ENCODE measurements at places on chromosomes 11 and 22.

DNA sequence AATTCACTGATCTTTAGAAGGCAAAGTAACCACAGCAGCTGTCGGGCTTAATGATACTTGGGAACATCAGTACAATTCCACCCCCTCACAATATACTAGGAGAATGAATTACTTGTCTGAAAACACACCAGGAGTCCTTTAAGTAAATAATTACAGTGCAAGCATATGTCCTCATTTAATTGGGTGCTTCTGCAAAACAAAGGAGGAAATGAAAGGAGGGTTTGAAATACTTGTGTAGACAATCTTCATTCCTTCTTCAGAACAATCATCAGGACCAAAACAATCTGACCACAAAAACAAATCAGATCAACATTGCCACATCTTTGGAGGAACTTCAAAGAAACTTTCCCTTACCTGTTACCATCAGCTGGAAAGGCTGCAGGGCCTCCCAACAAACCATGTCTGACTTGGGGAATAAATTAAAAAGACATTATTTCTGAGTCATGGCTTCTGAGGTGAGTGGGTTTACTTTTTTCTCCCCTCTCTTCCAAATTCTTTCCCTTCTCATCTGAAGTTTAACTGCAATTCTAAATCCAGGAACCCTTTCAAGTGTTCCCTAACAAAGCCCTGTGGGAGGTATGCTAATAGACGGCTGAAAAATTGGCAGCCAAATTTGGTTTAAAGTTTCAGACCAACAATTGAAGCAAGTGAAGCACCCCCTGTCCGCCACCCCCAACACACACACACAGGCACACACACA is 12.5 kb upstream of the CCDC117 start:
- DNase-seq, result no peak

GRCh38 chr11:130773244-130773820 is 142.9 kb downstream of the SNX19 start:
- no peak for DNase-seq

DNA sequence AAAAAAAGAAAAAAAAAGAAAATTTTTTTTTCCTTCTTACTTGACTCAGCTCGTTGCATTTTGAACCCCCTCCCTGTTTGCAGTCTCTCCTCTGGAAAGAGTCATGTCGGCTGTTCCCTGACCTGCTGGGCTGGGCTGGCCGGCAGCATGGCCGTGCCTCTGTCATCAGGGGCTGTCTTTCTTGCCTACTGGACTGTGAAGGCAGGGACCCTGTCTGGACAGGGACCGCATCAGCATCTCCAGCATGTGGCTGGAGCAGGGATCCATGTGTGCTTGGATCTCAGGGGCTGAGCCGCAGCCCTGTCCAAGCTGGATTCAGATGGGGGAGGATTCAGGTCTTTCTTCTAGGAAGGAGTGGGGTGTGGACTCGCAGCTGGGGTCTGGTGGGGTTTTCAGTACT is 15.5 kb downstream of the FBLN1 start:
- DNase-seq, result no peak

DNA sequence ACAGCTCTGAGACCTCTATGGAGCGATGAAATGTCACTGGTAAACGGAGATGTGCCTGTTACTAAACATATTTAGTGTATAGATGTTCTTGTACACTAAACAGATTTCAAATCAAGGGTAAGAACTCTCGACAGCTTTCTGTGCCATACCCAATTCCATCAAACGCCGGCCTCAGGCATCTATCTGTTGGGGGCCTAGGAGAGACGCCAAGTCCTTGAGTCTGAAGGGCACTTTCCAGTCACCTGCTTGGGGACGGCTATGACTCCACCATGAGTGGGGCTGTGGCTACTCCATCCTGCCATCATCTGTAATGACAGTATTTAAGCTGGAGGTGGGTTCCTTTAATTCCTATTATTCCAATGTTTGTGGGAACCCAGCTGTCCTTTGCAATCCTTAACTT is 87.8 kb downstream of the SHANK2 start:
- no peak for DNase-seq

DNA sequence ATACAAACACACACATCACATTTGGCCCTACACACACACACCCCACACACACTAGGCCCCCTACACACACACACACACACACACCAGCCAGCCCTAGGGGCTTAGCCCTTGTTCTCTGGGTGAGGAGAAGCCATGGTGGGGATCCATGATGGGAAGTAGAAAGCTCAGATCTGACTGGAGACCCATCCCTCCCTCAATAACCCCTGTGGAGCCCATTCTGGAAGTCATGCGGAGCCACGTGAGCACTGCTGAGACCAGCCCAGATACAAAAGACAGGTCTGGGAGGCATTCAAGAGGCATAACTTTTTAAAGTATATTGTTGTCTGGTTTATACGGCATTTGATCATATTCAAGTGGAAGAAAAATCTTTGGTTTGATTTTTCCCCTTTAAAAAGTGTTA is 448.5 kb downstream of the SOX6 start:
- DNase-seq, result no peak

DNA sequence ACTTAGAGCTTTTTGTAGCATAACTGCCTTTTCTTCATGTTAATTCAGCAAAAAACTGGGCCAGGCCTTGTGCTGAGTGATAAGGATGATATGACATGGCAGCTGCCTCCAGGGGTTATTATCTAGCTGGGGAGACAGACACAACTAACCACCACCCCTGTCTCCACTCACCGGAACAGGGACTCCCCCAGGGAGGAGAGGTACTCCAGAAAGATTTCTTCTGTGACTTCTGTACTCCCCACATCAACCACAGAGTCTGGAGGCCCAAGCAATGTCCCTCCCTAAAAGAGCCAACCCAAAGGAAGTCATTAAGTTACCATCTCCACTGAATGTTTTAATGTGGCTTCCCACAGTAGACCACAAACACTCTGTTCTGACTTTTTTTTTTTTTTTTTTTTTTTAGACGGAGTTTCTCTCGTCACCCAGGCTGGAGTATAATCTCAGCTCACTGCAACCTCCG is 14.3 kb upstream of the PMM1 start:
- DNase-seq, result no peak

- DNase-seq, result no peak
Observed at GRCh38 chr11:3171931-3172560, 6.9 kb upstream of the OSBPL5 start.

GRCh38 chr22:25054943-25055511 is 102.5 kb downstream of the KIAA1671 start:
- no peak for DNase-seq

GRCh38 chr11:44226945-44227344 is 83.0 kb downstream of the ALX4 start:
- DNase-seq, result no peak

DNA sequence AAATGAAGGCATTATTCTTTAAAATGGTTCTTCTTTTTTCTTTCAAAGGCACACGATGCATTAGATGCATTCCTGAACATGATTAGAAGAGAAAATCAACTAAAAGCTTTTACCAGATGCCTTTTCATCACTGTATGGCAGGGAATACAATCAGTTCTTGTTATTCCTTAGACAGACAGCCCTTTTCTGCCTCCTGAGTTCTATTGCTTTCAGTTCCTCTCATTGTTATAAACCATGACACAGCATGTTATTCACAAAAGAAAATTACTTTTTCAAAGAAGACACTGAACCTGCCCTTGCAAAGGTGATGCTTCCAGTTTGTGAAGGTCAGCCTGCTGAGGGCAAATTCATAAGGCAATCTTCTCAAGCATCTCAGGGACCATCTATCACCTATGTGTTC is 70.1 kb downstream of the FAM181B start:
- no peak for DNase-seq

GRCh38 chr11:67119585-67120391 is 725 bp downstream of the KDM2A start:
- DNase-seq, result no peak

DNA sequence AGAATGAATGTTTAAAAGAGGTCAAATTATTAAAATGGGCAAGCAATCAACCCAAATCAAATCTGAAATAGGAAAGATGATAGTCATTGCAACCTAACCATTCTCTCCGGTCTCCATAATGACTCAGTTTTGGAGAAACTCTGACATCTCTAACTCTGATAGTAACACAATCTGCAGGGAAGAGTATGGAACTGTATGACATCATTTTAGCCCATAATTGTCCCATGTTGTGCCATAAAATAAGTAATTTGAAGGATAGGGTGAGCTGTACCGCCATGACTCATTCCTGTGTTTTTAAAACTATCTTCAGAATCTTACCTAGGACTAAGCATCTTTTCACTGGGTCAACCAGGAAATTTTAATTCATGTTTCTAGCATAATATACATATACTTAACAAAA is 350.8 kb downstream of the DLG2 start:
- no peak for DNase-seq

DNA sequence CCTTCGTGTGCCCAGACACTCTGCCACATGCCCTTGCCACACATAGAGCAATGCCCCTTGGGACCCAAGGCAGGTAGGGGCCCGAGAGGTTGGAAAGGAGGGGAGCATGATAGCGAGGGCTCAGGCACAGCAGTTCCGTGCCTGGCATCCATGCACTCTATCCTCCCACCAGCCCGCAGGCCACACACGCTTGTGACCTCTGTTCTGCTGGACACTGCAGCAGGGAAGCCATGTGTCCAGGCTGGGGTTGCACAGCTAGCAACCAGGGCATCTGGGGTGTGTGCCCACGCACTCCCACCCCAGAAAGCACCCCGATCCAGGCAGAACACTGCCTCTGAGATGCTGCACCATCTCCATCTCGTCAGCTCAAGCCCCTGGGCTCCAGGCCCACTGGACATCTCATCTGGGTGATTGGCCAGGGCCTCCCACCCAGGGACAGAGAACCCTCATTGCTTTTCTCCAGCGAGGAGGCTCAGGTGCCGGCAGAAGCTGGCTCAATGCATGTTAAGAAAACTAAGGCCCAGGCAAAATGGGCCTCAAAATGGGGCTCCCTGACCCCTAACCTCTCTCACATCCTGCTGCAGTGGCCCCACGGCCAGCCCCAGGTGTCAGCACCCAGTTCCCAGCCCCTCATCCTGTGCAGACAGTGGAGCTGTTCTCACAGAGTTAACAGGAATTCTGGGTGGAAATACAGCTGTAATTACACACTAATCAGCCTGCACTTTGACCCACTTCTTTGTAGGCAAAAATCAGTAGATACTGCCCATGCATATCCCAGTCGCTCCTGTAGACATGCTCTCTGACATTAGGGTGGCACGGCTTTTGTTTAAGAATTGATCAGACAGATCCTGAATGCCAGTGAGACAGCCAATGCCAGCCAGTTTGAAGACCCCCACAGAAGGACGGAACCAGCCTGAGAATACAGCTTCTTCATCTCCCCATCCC is 173.9 kb upstream of the B3GAT1 start:
- no peak for DNase-seq

DNA sequence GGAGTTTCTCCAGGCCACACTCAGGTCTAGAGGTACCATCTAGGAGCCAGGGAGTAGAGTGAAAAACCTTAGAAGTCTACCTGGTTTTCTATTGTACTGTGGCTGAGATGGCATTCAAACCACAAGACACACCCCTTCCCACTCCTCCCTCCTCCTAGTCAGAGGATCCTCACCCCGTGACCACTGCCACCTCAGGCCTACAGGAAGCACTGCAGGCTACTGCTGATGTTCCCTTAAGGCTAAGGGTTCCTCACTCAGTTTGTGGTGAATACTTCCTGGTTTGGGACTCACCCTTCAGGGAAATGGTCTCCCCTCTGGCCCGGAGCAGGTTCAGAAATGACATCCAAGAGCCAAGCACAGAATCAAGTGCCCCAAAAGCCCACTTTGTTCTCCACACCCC is 1293.9 kb downstream of the JRKL start:
- DNase-seq, result no peak

GRCh38 chr11:114159802-114160632 is 100.5 kb downstream of the ZBTB16 start:
- DNase-seq, result peak; percentile 92

- no peak for DNase-seq
Observed at GRCh38 chr11:74577624-74578396, 14.6 kb upstream of the POLD3 start.

DNA sequence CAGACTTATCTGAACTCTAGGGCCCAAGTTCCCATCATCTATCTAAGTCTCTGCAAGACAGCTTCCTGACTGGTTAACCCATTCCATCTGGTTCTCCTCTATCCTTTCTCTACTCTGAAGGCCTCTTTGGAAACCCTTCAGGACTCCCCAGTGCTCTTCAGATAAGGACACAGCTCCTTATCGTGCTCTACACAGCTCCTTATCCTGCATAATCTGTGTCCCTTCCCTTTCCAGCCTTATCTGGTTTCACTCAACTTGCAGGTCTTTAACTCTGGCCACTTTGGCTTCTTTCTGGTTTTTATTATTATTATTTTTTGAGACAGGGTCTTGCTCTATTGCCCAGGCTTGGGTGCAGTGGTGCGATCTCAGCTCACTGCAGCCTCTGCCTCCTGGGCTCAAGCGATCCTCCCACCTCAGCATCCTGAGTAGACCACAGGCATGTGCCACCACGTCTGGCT is 10.6 kb downstream of the ENDOD1 start:
- DNase-seq, result no peak

DNA sequence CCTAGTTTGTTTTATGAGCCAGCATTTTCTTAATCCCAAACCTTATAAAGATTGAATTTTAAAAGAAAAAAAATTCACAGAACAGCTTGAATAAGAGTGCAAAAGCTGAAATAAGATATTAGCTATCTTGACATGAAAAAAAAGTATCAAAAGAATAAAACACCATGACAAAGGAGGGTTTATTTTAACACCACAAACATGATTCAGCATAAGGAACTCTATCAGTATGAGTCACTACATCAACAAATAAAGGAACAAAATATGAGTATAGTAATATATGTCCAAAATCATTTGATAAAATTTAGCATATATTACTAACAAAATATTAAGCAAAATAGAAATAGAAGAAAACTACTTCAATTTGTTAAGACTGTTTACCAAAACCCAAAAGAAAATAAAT is 9.6 kb upstream of the LMO1 start:
- DNase-seq, result no peak

- DNase-seq, result no peak
Observed at GRCh38 chr22:25091458-25091857, 108.2 kb upstream of the CRYBB3 start.

DNA sequence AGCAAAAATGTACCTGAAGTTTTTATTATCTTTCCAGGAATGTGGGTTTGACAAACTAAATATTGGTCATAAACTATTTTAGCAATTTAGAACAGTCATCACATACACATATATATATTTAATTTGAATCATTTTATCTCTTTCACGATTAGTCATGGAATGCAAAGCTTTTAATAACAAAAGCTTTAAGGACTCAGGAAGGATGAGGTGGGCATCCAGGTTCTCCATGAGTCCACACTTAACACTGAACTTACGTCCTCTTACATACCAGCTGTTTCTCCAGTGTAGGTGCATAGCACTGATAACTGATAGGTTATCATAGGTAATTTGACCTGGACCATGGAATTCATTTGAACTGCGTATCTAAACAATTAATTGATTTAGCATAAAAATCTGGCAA is 28.1 kb upstream of the GNAZ start:
- no peak for DNase-seq

DNA sequence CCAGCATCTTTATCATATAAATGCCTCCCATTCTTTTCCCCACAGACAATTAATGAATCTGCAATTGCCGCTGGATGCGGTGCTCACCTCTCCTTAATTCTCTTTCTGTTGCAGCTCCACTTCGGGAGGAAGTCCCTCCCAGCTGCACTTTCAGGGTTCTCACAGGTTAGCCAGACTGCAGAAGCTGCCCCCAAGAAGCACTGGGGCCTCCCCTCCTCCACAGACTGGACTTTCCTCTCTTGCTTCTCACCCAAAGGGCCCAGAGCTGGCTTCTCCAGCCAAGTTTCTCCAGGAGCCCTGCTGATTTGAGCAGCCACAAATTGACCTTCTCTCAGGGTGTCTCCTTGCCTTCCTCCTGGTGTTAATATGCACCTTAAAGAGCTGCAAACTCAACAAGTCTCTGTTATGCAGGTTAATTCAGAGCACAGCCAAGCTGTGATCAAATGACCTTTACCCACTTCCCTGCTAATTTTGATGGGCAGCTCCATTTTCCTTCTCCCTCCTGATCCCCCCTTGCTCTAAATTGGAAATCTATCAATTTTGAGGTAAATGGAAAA is 298.9 kb downstream of the BUD13 start:
- no peak for DNase-seq
